Natural killer cell (primary cell): ENCODE measurements at places on chromosomes 2 and 18.

DNA sequence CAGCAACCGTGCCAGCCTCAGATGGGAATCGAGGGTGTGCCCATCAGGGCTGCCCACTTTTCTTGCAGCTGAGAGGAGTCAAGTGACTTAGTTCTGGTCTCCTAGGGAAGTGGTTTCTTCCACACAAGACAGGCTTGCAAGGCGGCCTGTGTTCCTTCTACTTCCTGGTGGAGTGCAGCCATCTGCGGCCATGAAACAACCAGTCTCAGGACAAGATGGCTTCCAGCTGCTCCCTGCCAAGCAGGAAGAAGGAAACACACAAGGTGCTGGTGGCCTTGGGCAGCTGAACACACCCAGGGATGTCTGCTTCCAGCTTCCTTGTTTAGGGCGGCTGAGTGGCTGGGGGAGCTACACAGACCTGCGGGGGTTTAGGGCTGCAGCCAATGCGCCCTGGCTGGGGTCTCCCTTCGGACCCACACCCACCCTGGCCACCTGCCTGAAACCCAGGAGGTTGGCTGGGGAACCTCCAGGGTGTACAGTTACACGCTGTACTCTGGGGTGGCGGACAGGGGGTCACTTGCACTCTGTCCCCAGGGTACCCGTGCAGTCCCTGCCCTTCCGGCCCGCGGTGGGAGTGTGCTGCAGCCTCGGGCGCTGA is 34.7 kb downstream of the PTPN18 start:
- no peak for DNase-seq

- no peak for DNase-seq
Observed at GRCh38 chr18:35933982-35934381, 38.5 kb upstream of the RMP24 start.

GRCh38 chr2:3487028-3487425 is 32.3 kb downstream of the ADI1 start:
- DNase-seq, result no peak

DNA sequence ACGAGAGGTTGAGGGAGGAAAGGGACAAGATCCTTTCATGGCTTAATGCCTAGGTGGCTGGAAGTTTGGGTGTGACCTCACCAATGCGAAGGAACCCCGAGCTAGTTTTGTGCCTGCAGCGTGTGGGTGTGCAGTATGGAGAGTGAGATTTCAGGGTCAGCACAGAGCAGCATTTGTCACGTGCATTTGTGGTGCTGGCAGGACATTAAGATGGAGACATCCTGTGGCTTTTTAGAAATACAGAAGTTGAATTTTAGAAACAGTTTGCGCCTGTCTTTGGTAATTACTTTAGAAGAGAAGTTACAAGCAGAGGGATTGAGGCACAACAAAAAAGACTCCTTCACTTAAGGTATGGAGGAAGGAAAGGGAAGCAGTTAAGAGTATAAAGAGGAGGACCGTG is 258.2 kb upstream of the THUMPD2 start:
- DNase-seq, result no peak

DNA sequence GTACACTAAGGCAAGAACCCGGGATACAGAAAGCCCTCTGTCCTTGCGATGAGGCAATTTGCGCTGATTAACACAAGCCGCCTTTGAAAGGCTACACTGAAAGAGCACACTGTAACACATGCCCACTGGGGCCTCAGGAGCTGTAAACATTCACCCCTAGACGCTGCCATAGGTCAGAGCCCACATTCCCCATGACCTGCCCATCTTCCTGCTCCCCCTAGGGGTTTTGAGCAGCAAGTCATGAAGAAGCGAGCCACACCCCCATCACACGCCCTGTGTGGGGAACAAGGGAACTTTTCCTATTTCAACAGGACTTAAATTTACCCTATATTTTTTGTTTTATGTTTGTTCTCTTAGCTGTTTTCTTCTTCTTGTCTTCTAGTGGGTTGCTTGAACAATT is 47.8 kb upstream of the SLC4A10 start:
- DNase-seq, result no peak

DNA sequence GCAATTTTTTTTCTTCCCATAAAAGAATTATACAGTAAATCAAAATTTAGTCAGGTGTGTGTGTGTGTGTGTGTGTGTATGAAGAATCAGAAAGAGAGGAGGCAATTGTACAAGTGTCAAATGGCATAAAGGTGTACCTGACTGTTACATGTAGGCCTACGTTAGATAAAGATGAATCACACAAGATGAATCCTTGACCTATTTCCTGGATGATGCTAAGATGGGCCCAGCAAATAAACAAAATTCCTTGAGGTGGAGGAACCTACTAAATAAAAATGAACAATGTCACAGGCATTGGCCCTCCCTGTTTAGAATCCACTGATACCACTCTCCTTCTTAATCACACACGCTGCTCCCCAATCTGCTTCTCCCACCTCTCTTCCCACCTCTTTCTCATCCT is 79.7 kb upstream of the LRATD1 start:
- no peak for DNase-seq
